ENCODE measurements at places on chromosomes 11 and 22.

GRCh38 chr11:62921573-62922188 is 518 bp upstream of the CHRM1 start:
- peak; percentile 67 for DNase-seq

DNA sequence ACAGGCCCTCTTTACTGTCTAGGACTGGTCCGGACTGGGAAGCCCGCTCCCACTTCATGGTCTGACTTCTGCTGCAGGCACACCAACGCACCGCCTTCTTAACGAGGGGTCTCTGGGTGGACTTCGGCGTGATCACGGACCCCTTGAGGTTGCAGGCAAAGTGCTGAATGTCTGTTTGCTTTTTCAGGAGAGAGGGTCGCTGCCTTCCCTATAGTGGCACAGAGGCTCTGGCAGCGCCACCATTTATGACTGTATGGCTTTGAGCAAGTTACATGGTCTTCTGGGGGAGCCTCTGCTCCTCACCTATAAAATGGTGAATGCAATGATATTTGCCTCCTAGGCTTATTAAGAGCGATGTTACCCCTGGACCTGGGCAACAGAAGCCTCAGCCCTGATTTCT is 1.4 kb upstream of the SCN4B start:
- no peak for DNase-seq

DNA sequence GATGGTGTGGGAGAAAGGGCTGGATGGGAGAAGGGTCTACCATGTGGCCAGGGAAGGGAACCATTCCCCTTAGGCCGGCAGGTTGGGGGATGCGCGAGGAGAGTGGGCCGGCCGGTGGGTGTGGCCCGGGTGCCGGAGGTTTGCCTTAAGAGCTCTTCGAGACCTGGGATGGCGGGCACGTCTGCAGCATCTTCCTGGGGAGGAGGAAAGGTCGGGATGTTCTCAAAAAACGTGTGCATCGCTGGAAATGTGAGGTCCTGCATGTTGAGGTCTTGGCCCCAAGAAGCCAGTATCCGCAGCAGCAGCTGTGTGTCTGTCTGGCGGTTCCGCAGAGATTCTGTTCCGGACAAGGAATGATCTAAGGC is 1.4 kb downstream of the NAV2 start:
- DNase-seq: no peak

- DNase-seq: no peak
Observed at GRCh38 chr11:104339380-104339831, 175.5 kb upstream of the PDGFD start.

- DNase-seq: no peak
Observed at GRCh38 chr11:57160665-57161064, 21.1 kb upstream of the LRRC55 start.

DNA sequence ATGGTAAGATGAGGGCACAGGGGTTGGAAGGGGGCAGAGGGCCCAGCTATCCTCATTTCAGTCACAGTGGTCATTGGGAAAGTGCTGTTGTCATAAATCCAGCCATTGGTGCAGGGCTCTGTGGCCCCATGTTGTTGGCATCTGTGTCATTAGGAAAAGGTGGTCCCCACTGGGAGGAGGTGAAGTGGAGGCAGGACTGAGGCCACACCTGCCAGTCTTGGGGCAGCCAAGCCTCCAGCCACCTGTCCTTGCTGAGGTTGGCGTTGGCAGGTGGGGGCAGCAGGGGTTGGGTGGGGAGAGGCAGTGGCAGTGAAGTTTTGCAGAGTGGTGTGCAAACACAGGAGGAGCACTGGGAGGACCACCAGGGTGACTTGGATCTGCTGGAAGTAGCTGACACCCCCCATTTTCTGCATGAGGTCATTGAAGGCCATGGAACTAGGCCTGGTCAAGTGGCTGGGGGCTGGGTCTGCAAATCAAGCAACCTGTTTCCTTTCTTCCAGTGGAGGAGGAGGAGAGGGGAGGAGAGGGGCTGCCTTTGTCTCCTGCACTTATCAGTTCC is 25.3 kb downstream of the SLC22A6 start:
- no peak for DNase-seq

- DNase-seq: no peak
Observed at GRCh38 chr11:24872186-24872585, 375.3 kb downstream of the LUZP2 start.

GRCh38 chr11:20621679-20622078 is 22.3 kb downstream of the SLC6A5 start:
- peak; percentile 0 for DNase-seq

DNA sequence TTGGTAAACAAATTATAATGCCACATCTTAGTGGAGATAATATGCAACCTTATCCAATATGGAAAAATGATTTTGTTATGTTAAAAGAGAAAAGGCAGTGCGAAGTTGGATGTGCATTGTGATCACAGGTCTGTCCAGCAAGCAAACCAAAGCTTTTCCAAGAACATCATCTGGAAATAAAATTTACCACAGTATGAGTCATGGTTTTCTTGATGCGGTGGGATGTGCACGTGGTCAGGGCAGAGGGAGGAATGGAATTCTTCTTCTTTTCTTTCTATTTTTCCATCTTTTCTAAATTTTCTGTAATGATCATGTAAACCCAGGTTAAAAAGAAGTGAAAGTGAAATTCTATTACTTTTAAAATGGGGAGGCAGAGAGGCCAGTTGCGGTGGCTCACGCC is 169.8 kb downstream of the C11orf91 start:
- DNase-seq: no peak

- DNase-seq: no peak
Observed at GRCh38 chr11:43837879-43838278, 42.8 kb upstream of the ALKBH3 start.

DNA sequence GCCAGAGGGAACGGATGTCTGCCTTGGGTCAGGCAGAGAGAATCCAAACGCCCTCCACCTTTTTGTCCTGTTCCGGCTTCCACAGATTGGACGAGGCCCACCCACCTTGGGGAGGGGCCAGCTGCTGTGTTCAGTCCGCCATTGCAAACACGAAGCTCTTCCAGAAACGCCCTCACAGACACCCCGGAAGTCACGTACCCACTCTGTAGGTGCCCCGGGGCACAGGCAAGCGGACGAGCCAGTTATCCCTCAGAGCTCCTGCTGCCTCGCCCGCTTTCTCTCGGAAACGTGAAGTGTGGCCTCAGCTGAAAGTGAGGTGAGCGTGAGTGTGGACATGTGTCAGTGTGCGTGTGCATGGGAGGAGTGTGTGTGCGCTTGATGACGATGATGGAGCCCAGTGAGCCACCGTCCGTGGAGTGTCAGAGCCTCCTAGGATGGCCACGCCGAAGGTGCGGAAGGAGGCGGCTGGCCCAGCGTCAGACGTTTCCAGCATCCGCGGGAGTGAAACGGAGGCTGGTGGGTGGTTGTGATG is 869.2 kb downstream of the TBC1D22A start:
- DNase-seq: no peak

DNA sequence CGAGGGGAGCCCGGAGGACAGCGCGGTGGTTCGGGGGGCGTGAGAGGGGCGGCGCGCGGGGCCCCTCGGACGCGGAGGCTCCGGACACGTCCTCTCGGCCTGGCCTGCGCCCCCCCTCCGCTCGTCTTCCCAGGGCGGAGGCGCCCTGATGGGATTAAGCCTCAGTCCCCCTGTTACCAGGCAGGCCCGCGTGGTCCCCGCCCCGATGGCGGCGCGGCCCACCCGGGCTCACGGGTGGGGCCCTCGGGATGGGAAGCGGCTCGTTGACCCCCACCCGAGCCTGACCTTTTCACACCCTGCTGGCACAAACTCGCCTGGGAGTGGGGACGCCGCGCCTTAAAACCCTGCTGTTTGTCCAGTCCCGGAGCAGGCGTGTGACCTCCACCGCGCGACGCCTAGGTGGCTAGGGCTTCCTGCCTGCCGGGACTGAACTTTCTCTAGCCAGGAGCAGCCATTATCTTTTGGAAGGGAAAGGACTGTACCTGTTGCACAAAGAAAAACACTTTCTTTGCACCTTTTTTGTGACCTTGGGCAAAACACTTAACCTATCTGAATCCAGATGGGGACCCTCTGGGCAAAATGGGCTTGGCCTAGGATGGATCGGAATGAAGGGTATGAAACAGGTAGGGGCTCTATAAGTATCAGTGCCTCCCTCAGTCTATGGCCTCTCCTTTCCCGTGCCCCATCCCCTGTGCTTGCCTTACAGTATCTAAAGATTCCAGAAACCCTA is 1.0 kb downstream of the KIAA1671 start:
- DNase-seq: no peak

GRCh38 chr11:74579577-74580270 is 12.7 kb upstream of the POLD3 start:
- DNase-seq: no peak

GRCh38 chr11:69615545-69616278 is 25.2 kb upstream of the CCND1 start:
- DNase-seq: no peak

DNA sequence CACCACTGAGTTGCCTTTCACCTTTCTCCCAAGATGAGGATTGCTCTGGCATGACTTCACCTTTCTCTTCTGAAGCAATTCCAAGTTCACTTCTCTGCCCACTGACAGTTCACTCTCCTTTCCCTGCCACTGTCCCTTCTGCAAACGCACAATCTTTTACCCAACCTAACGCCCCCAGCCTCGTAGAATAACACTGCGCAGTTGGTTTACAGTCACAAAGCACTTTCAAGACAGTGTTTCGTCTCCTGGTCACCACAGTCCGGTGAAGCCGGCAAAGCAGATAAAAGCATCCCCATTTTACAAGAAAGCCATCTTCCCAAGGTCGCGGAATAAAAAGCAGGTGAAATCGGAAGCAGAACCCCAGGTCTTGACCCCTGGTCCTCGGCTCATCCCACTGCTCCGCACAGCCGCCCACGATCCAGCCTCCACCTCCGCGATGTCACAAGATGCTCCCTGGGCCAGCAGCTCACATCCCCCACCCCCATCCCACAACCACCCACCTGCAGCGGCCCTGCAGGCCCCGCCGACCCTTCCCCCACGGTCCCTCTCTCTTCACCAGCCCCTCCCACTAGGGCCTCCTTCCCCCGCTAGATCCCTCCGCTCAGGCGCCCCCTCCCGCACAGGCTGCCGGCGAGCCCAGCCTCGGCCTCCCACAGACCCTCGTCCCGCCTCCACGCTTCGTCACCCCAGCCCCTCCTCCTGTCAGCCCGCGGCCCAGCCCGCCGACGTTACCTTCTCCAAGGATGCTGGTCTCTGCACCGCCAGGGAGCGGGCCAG is 585 bp downstream of the PI4KA start:
- peak; percentile 86 for DNase-seq

DNA sequence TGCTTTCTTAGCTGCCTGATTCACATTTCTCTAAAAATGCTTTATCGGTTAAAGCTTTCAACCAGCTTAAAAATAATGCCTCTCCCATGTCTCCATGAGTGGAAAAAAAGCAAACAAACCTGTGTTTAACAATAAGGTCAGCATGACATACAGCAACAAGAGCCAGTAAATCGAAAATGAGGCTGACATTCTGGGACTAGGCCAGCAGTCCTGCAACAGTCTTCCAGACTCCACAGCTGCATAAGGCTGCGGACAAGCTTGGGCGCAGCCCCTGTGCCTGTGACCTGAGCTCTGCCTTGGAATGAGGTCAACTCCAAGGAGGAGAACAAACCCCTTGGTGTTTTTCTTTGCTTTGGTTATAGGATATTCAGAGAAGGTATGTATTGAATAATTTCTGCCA is 95.5 kb downstream of the PGR start:
- peak; percentile 3 for DNase-seq

GRCh38 chr11:12842933-12843636 is 166.0 kb upstream of the RASSF10 start:
- DNase-seq: peak; percentile 71

DNA sequence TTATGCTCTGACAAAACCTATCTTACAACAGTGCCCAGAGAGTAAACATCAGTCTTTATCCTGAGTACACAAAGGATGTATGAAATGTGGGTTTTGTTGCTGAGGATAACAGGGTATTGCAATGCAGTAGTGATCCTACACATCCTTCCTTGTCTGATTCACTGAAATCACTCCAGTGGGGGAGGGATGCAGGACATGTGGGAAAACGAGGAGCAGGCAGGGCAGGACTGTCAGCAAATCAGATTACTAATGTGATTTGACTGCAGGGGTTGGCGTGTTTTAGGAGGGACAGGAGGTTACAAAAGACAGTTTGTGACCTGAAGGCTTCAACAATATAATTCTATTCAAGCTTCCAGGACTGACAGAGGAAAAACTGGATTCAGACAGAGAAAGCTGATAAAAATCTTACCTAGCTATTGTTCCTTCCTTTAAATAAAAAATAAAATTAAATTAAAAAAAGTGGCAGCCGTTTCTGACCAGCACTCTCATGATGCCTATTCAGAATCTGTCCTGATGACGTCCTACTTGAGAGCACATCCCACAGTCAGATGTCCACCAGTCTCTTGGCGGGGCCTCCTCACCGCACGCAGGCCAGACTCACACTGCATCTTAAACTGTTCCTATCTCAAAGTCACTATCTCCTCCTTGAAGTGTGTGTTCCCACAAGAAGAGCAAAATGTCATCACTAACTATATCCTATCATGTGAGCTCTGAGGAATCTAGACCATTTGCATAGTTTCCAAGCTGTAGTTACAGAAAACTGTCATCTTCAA is 50.6 kb upstream of the MN1 start:
- DNase-seq: no peak

GRCh38 chr11:63520606-63521170 is 14.8 kb downstream of the LGALS12 start:
- DNase-seq: no peak

GRCh38 chr22:27996981-27997380 is 77.9 kb upstream of the PITPNB start:
- DNase-seq: no peak

- DNase-seq: peak; percentile 49
Observed at GRCh38 chr11:27397624-27398399, 34.8 kb upstream of the CCDC34 start.

DNA sequence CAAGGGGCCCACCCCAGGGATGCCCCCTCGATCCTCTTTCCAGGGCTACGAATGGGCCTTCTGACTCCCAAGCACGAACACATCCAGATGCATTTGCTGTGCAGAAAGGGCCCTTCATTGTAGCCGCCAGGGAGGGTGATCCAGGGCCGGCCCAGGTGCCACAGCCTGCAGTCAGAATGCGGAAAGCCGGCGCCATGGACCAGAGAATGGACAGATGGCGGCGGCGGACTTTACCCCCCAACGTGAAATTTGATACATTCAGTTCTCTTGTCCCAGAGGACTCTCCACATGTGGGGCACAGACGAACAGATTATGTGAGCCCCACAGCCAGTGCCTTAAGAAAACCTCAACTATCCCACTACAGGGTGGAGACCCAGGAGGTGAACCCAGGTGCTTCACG is 87.2 kb downstream of the KIAA1671 start:
- peak; percentile 85 for DNase-seq

DNA sequence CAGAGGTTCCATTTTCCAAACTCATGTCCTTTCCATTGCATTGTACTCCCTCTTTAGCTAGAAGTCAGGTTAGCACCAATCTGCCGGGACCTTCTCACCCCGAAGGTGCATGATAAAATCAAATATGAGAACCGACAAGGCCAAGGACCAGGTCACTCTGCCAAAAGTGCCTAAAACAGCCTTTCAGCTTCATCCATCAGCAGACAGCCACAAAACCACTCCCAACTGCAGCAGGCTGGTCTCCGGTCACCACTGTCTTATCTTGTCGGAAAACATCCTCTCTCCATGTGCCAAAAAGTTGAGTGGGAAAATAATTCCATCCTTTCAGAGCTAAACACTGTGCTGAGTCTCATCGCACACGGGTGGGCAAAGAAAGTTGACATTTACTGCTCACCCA is 1.4 kb downstream of the PI4KA start:
- DNase-seq: no peak
